ENCODE measurements at places on chromosomes 2 and 18.

DNA sequence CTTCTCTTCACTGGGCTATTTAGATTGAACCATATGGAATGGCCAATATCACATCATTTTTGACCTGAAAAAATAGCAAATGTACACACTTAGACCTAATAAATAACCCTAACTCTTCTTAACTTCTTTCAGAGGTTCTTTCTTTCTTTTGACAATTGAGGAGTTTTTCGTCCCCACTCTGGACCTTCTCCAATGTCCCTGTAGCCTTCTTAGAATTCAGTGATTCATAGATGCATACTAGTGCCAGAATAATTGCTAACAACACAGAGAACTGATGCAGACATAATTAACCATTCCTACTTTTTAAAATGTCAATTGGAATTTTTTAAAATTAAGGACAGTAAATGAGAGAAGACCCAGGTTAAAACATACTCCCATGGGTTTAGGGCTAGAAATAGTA lies 20.0 kb downstream of the DAPL1 start:
- no peak for DNase-seq

- DNase-seq: no peak
These were observed 47.0 kb upstream of the PTH2R start for GRCh38 chr2:208359632-208359986.

DNA sequence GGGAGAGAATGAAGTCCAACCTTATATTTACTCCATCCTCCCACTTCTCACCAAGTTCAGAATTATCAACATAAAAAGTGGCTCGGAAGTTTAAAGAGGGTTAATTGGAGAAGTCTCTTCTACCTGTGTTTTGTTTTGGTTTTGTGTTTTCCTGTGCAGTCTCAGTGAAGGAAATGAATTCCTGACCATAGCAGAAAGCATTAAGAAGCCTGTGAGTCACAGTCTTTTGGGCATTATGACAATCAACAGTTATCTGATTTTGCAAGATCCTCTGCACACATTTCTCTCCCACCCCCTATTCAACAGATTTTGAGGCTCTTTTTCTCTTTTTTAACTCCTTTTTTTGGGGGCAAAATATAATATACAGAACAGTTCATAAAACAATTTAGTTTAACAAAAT lies 8.6 kb upstream of the RPL37A start:
- DNase-seq: no peak

GRCh38 chr2:23220513-23221094 lies 164.4 kb upstream of the KLHL29 start:
- no peak for DNase-seq

DNA sequence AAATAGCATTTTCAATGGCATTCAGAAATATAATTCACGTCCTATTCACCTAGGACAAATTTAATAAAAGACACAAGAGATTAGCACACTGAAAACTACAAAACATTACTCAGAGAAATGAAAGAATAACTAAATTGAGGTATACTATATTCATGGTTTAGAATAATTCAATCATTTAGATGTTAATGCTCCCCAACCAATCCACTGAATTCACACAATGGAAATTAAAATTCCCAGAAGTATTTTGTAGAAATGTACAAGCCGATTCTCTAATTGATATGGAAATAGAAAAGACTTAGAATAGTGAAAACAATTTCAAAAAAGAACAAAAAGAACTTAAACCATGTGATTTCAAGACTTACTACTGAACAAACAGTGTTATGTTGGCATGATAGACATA lies 212.2 kb downstream of the ZEB2 start:
- DNase-seq: no peak

GRCh38 chr2:117956036-117956796 lies 57.7 kb downstream of the CCDC93 start:
- peak; percentile 13 for DNase-seq

DNA sequence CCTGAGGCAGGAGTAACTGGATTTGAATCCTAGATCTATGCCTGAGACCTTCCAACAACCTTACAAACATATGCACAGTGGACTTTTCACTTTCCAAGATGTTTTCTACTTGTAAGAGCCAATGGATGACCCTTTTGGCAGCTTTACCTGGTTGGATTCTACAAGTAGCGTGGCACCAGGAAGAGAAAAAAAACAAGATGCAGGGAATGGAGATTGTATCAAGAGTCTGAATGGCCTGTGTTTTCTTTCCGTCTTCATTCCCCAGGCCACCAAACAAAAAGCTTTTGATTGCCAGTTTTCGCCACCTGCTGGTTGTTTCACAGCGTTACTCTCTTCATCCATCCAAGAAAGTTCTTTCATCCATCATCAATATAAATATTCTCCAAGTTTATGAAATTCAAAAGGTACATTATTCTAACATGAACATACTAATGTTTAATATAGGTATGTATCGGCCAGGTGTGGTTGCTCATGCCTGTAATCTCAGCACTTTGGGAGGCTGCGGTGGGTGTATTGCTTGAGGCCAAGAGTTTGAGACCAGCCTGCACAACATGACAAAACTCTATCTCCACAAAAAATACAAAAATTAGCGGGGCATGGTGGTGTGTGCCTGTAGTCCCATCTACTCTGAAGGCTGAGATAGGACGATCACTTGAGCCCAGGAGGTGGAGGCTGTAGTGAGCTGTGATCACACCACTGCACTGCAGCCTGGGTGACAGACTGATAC lies 3.5 kb upstream of the BCL2 start:
- peak; percentile 58 for DNase-seq

GRCh38 chr2:222320436-222321395 lies 21.9 kb upstream of the PAX3 start:
- DNase-seq: peak; percentile 50

GRCh38 chr2:14633061-14633460 lies 544 bp downstream of the LRATD1 start:
- peak; percentile 25 for DNase-seq

DNA sequence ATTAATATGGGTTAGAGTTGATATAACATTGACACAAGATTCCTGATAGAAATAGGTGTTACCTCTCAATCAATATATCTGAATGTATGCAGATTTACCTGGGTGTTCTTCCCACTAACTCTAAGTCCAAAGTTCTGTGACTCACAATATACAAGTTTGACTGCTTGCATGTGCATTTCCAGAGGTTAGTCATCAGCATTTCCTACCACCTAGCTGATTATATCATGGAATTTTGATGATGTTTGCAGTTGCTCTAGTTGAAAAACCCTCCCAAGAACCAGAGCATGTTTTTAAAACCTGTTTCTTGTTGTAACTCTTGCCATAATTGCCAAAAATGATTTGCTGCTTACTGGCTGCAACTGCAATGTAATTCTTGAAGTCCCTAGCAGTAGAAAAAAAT lies 15.0 kb upstream of the DSG1 start:
- peak; percentile 87 for DNase-seq

GRCh38 chr2:43045866-43046265 lies 180.5 kb downstream of the ZFP36L2 start:
- DNase-seq: no peak

DNA sequence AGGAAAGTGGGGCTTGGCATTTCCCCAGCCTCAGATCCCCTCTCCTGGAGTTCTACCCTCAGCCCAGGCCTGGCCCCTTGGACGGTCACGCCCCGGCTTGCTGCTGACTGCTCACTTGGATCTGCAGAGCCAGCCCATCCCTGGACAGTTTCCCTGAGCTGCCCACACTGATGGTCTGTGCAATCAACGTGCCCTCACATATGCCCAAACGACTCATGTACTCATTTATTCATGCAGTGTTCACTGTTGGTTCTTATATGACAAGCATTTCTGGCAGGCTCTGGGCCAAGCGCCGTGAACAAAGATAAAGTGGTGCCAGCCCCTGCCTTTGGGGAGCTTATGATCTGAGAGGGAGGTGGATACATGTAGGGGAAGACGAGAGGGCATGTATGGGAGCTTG lies 20.3 kb upstream of the GLI2 start:
- DNase-seq: no peak

- DNase-seq: no peak
These were observed 199.4 kb upstream of the CYP26B1 start for GRCh38 chr2:72347081-72347480.

GRCh38 chr18:79524181-79525078 lies 128.7 kb downstream of the NFATC1 start:
- no peak for DNase-seq

DNA sequence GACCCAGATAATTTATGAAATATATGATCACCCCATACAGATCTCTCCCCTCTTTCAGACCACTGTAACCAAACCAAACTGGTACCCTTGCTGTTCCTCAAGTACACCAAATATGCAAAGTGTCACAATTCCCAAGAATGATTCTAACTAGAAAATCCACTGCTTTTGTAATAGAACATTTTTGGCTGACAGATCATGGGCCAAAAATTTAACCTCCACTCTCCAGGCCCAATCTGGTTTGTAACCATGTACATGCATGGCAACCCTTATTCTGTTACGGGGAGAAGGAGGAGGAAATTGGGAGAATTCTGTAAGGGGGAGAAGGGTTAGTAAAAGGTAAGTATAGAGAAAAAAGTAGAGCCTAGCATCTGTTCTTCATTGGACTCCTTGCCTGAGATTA lies 62.0 kb downstream of the IKZF2 start:
- no peak for DNase-seq

- DNase-seq: no peak
These were observed 315.8 kb upstream of the NRP2 start for GRCh38 chr2:205366336-205367060.

DNA sequence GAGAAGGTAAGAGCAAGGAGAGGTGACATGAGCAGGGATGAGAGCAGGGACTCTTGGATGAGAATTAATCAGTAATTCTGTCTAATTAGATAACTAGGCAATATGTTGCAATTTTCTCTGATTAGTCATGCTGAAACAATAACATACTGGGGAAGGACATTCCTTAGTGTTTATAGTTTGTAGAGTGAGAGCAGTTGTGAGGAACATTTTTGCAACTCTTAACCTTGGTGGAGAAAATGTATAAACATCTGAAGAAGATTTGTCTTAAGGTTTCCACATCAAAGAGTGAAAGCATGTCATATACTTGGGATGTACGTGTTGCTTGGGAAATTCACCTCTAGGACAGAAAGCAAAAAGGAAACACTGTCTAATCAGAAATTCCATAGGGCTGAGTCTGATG lies 955.4 kb upstream of the FANCL start:
- DNase-seq: no peak

GRCh38 chr2:127559454-127559853 lies 24.0 kb downstream of the MYO7B start:
- DNase-seq: no peak

DNA sequence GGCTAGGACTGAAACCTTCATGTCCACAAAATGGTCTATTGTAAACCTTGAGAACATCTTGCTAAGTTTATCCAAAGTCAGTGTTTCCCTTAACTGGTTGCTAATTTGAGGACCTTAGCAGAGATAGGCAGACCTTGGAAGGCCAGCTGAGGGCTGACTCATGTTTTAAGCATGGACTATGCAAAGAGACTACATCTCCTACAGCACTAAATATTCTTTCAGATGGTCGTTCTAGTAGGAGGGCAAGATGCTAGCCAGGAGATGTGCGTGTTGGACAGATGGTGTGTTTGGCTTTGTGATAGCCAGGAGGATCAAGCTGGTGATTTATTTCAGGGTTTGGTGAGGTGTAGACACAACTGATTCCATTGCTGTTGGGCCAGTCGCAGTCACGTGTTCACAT lies 75.8 kb downstream of the NRP2 start:
- no peak for DNase-seq

DNA sequence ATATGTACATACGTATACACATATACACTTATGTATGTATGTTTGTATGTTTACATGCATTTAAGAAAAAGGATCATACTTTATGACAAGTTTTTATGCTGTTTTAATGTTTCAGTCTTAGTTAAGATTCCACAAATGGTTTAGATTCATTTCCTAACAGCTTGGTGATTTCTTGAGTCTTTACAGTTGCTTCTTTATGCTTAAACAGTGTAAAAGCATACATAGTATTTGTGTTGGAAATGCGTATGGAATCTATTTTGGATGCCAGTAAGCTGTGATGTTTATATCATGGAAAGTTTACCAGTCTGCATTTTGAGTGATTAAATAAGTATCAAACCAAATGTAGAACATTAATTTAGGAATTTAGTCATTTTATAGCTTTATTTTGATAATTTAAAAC lies 55.4 kb downstream of the AGFG1 start:
- DNase-seq: no peak

DNA sequence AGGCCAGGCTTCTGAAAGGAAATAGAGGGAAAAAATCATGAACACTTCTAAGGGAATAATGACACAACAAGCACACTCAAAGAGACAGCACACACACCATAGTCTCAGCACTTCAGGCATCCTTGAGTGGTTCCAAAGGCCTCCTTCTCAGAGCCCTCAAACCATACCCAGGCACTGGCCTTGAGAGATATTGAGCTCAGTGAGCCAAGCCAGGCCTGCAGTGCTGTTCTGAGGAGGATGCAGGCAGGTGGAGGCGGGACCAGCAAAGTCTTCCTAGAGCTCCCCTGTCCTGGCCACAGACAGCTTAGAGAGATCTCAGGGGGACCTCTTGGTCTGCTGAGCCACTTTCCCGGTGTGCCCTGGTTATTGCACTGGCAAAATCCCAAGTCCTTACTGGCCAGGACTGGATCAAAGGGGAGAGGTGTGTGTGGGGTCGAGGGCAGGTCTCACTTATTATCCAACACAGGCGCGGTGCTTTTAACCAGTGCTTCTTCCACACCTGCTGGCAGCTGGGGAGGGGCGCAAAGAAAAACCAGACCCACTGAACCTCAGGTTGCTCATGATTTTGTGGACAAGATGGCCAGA lies 86.8 kb upstream of the HAAO start:
- DNase-seq: no peak

DNA sequence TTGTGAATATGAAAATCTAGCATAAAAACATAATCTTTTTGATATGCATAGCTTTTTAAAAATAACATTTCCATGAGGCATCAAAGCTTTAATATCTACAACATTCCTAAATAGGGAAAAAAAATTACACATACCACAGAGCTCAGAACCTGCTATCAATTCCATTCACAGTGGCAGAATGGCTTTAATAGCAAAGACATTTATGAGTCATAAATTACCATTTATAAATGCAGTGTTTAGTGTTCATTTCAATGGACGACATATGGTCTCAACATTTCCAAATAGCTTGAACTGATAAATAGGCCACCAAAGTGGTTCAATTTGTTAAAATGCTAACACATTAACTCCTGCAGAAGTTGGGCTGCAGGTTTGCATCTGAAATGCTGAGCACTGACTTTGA lies 600.6 kb upstream of the SETBP1 start:
- DNase-seq: no peak

- no peak for DNase-seq
These were observed 25.5 kb upstream of the MYO3B start for GRCh38 chr2:170152421-170152820.

DNA sequence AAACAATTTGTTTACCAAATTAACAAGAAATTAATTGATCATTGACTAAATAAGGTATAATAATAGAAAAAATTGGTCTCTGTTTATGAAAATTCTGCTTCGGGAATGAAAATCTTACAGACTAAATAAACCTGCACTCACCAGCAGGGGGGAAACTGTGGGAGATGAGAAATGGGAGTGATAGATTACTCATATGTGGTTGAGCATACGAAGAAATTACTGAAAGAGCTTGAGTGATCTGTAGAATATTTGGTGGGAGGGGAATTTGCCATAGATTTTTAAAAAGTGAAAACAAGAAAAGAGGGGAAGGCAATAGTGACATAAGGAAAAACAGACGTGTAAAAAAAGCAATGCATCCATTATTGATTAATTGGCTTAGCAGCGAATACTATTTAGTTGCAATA lies 2.2 kb downstream of the HMSD start:
- DNase-seq: no peak

GRCh38 chr2:213306316-213306942 lies 22.2 kb downstream of the SPAG16 start:
- DNase-seq: peak; percentile 85

- no peak for DNase-seq
These were observed 106.8 kb upstream of the SPATS2L start for GRCh38 chr2:200199576-200200263.

Measured in large intestine (tissue), 12 donors.